Hypothalamus (tissue), 51 donors: ENCODE measurements at places on chromosomes 6 and 20.

GRCh38 chr6:156839129-156839528, 62.0 kb downstream of the ARID1B start:
- DNase-seq, result no peak

- no peak for DNase-seq
Measured at GRCh38 chr6:84449220-84449619, 221.8 kb upstream of the CEP162 start.

GRCh38 chr6:88244721-88245120, 78.6 kb upstream of the CNR1 start:
- no peak for DNase-seq

DNA sequence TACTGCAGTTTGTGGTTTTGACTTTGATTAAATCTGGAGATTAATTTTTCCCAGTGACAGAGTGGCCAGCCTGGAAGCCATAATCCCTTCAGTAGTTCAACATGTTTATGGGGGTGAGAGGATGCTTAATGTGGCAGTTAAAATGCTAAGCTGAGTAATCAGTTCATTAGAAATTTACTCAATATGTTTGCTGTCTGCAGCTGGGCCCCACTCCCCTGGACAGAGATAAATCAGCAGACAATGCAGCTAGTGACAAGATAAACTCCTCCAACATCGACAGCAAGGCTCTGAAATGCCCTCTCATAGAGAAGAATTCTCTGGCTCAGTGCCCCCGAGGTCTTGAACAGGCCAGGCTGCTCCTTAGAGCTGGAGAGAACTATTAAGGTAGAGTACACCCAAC, 101.9 kb downstream of the LRFN2 start:
- no peak for DNase-seq

- no peak for DNase-seq
Measured at GRCh38 chr6:3026791-3027626, 27.3 kb downstream of the NQO2 start.

DNA sequence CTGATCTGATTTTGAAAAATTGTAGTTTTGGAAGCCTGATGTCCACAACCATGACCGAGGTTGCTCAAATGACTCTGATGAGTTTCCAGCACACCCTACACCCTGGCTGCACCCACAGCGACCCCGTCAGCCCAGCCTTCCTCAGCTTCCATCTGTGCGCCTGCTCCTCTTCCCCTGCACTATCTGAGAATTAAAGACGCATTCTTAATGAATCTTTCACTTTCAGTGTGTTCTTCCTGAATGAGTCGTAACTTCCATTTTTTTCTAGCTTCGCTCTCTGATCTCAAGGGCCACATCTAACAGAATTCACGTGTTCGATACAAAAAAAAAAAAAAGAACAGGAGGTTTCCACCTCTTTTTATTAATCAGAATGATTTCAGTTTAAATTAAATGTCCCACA, 21.3 kb upstream of the RREB1 start:
- DNase-seq, result no peak

- no peak for DNase-seq
Measured at GRCh38 chr20:54083459-54083858, 13.1 kb upstream of the BCAS1 start.

GRCh38 chr20:60257671-60258070, 299.4 kb downstream of the CDH26 start:
- DNase-seq, result no peak

GRCh38 chr20:57605878-57606277, 14.3 kb downstream of the ZBP1 start:
- DNase-seq, result no peak

DNA sequence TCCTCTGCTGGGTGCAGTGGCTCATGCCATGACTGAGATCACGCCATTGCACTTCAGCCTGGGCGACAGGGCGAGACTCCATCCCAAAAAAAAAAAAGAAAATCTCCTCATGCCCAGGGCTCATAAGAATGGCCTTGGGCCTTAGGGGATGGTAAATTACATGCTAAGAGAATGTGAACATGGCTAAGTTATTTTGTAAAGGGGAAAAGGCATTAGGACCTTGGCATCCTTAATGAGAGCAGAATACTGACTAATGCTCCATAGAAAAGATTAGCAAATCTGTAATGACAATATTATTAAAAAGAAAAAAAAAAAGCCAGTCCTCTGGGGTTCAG, 12.6 kb upstream of the SHLD1 start:
- no peak for DNase-seq

DNA sequence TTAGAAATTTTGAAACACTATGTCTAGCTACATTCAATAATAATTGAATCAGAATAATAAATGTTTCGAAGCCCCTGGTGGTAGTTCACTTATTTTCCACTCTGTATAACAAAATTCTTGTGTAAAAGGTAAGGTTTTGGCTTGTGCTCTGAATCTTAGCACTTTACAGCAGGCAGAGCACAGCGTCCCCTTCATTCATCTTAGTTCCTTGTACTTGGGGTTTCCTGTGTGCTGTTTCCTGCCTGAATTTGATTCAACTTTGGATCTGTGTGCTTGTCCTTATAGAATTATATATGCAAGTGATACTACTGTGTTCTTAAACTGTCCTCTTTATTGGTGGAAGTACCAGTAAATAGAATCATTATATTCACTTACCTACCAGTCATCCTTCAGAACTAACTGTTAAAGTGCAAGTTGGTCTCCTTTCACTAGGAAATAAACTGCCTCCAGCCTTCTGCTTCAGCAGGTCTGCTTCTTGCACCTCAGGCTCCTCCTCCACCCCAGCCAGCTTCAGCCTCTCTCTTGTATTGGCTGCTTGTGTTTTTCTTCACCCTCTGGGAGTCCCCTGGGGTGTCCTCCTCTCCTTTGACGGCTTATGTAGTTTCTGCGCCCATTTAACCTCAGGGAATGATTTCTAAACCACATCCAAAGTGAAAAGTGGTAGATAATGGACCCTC, 28.8 kb upstream of the TULP4 start:
- no peak for DNase-seq

DNA sequence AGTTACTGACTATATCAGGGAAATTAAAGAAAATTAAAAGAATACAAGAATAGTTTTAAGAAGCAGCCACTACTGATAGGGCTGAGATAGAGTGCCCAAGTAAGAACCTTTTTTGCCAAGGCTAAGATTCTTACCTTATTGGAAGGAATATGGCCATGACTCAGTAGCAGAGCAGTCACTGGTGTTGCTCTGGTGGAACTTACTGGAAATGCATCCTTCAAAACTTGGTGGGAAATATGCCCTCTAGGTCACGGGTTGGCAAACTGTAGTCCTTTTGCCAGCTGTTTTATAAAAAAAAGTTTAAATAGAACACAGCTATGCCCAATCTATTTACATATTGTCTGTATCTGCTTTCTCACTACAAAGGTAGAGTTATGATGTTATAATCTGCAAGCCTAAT, 6.0 kb downstream of the HSF2 start:
- DNase-seq, result no peak

DNA sequence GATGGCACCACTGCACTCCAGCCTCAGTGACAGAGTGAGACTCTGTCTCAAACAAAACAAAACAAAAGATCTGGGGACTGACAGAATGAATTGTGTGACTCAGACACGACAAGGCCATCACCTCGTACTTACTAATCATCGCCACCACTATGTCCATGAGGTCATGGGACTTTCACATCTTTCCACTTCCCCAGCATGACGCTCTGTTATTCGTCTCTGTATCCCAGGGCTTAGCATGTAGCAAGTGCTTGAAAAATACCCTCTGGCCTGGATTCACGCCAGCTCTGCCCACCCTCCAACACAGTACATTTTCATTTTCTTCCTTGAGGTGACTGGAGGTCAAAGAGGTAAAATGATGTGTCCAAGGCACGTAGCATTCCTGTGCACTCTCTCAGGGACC, 27.8 kb downstream of the FGD2 start:
- no peak for DNase-seq

GRCh38 chr20:44496976-44497375, 21.3 kb downstream of the TTPAL start:
- no peak for DNase-seq

DNA sequence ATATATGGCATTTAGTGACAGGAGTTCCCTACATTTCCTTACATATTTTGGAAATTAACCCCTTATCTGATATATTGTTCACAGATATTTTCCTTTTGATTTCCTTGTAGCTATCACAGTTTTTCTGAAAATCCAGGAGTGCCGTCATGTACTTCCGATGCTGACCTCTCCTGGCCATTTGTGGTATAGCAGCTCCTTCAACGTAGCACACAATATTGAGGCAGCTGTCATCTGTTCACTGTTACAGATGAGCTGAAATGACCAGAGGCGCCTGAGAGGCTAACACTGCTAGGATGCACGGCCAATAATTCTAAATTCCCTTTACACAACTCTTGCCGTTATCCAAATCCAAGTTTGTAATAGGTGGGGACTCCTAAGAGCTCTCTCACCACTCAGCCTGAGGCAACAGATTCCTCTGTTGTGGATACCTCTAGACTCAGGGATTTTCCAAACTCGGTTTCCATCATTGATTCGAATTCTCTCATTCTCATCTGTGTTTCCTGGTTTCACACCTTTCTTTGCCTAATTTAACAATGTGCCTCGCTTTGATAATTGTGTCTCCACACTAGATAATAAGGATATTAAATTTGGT, 53.0 kb downstream of the MMUT start:
- DNase-seq, result peak; percentile 58

GRCh38 chr6:224350-224749, 67.9 kb upstream of the DUSP22 start:
- DNase-seq, result no peak

DNA sequence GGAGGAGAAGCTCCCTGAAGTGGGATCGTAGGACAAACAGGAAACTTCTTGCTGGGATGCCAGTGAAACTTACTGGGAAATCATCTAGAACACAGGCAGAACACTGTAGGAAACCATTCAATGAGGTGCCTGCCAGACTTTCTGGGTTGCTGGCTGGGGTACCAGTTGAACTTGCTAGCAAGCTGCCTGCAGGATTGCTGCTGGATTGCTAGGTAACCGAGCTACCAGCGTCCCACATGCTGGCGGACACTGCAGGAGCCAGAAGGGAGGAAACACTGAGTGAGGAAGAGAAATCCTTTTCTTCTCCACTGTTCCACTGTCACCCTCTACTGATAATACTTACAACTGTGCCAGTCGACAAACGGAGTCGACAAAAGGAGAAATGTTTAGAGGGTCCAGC, 91.3 kb upstream of the SLC35B3 start:
- DNase-seq, result peak; percentile 2

DNA sequence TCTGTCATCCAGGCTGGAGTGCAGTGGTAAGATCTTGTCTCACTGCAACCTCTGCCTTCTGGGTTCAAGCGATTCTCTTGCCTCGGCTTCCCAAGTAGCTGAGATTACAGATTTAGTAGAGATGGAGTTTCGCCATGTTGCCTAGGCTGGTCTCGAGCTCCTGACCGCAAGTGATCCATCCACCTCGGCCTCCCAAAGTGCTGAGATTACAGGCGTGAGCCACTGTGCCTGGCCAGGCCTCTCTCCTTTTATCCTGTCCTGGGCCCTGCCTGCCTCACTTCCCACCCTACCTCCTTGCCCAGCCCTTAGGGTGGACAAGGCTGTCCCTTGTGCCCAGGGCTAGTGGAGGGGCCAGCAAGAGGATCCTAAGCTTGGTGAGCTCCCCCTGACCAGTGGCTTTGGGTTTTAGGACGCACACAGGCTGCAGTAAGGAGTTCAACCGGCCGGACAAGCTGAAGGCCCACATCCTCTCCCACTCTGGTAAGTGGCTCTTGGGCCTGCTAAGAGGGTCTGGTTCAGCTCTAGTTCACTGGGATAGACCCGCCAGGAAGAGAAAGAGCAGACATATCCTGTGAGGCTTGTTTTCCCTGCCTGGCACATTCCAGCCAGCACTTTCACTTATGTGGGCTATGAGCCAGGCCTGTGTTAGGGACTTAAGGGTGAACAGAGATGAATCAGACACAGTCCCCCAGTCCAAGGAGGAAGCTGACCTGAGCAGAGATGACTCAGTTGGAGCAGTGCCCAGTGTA, 21.9 kb upstream of the CHMP4B start:
- DNase-seq, result no peak

DNA sequence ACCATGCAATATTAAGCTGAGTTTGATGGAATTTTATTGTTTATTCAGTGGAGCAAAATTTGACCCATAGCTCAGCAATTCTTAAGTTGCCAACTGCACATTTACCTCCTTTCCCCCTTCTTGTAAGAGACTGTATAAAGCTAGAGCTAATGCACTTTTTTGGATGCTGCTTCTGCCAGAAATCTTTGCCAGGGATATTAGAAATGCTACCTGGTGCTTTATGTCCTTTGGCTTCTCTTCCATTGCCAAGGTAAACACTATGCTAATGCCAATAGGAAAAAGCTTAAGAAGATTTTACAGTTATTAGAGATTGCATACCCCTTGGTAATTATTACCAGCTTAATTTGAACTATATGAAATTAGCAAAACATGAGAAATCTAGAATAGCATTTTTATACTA, 79.0 kb upstream of the OGFRL1 start:
- DNase-seq, result no peak

- DNase-seq, result no peak
Measured at GRCh38 chr6:140281236-140281635, 906.8 kb upstream of the CITED2 start.

- no peak for DNase-seq
Measured at GRCh38 chr20:1119128-1119505, 715 bp downstream of the PSMF1 start.

GRCh38 chr6:105897131-105897530, 189.0 kb upstream of the PRDM1 start:
- DNase-seq, result no peak

- no peak for DNase-seq
Measured at GRCh38 chr6:110485491-110485890, 9.1 kb upstream of the SLC22A16 start.

GRCh38 chr6:25608558-25609174, 43.3 kb upstream of the SCGN start:
- no peak for DNase-seq

GRCh38 chr6:3754776-3755175, 3.3 kb upstream of the PXDC1 start:
- no peak for DNase-seq

- no peak for DNase-seq
Measured at GRCh38 chr6:81890846-81891245, 138.4 kb upstream of the TENT5A start.

GRCh38 chr6:98871057-98871456, 36.7 kb downstream of the POU3F2 start:
- no peak for DNase-seq

DNA sequence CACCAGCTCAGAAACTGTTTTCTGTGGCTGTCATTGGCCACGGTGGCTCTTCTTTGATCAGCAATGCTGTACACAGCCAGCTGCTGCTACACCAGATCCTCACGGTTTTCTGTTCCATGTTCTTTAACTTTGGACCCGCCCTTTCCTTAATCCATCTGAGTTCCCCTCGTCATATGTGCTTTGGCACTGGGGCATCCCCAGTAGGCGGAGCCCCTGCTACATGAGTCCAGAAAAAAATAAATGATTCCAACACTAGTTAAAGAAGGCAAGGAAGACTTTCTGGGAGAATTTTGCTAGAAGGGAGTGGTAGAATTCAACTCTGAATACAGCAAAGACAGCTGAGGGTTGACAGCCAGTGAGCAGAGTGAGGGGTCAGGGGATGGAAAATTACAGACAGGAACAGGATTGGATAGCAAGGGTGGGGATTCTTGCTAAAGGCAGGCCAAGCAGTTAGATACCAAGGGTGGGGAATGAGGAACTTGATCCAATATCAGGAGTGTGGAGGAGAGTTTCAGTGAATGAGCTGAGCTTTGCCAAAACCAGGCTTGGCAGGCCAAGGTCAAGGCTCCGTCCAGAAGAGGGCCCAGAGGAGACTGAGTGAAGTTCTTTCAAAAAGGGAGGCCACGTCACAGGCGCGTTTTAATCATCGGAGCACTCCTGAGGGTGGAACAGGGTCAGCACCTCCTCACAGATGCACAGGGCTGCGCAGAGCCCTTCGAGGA, 391.8 kb downstream of the CDH4 start:
- DNase-seq, result no peak

GRCh38 chr20:42894483-42894882, 295.2 kb downstream of the PTPRT start:
- no peak for DNase-seq
